ENCODE measurements at places on chromosomes 7 and 10.

GRCh38 chr10:32982293-32982709 is 24.3 kb upstream of the ITGB1 start:
- DNase-seq = no peak

DNA sequence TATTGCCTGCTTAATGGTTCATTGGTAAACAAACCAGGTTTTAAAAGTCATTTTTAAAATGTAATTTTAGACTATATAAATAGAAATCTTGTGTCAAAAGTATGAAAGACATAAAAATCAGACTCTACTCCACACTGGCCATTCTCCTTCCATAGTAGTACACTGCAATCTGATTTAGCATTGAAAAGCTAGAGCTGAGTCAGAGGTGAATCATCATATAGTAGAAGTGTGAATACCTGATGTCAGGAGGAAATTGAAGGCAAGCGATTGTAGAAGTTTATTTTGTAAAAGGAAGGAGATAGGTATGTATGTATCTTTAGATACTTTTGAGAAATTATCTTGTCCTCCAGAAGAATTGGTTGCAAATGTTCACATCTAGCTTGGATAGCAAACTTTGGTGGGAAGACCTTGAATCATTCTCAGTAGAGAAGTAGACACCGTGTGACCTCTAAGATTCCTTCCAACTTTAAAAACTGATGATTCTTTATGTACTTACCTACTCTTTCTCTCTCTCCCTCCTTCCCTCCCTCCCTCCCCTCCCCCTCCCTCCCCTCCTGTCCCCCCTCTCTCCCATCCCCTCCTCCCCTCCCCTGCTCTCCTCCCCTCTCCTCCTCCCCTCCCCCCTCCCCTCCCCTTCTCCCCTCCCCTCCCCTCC is 88.1 kb downstream of the BTAF1 start:
- DNase-seq = no peak

GRCh38 chr10:20147684-20148083 is 331.5 kb downstream of the PLXDC2 start:
- no peak for DNase-seq

DNA sequence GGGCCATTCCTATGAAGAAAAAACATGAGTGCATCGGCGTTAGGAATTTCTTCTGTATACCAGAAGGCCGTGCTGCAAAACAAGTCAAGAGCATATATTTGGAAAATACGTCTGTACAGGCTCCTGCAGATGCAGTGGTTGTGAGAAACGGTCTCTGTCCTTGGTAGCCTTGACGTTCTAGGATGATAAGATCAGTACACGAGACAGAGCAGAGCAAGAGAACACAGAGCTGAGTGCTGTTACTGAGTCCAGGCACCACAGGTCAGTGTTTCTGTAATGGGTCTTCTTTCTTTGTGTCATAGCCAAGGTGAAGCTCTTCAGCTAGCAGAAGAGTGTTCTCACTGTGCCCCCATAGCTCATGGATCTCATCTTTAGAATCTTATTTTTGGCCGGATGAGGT is 62.8 kb downstream of the WDR37 start:
- no peak for DNase-seq

- DNase-seq = no peak
These were observed 18.8 kb upstream of the SMNDC1 start for GRCh38 chr10:110323503-110323902.

GRCh38 chr7:136698231-136698630 is 170.2 kb upstream of the CHRM2 start:
- no peak for DNase-seq

- DNase-seq = no peak
These were observed 28.3 kb upstream of the CYP26C1 start for GRCh38 chr10:93032105-93032808.

GRCh38 chr10:86940677-86941076 is 16.7 kb downstream of the MMRN2 start:
- no peak for DNase-seq

- no peak for DNase-seq
These were observed 18.3 kb downstream of the CPED1 start for GRCh38 chr7:121006711-121007315.

GRCh38 chr10:16583382-16583781 is 61.7 kb upstream of the C1QL3 start:
- no peak for DNase-seq
